ENCODE measurements at places on chromosomes 7 and 10. TPM values are rescaled to one million over a fixed set of nuclear protein-coding genes. Genes with fewer than 3 reads are reported as not detected.
A peak's percentile ranks its signal among the peaks of the same experiment; 100 is the strongest.

DNA sequence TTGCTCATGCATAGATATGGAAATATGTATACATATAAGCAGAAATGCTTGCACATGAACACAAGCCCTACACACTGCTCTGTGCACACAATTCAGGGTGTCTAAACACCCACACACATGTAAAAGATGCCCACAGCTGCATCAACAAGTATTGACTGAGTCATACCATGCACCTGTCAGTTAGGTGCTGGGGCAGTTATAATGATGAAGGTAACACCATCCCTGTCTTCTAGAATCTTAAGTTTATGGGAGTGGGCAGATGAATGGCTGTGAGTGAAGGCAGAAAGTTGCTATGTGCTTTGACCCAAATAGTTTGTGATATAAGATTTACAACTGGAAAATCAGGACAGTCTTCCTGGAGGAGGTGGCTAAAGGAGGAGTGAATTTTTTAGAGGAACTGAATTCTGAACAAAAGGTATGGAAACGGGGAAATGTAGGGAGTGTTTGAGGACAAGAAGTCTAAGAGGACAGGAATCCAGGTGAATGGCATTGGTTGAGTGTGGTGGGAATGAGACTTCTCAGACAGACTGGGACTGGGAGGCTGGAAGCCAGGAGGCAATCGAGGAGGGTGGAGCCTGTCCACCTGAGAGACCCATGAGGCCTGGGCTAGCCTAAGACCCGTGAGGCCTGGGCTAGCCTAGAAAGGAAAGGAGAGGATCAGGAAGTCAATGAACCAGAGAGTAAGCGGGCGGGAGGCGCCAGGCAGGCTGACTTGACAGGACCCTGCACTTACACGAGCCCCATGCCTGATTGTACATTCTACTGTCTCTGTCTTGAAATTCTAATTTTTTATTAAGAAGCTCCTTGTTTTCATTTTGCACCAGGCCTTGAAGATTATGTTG, 20.7 kb downstream of the POLL start:
- DNase-seq: peak; percentile 55

- no peak for DNase-seq
Measured at GRCh38 chr10:30371954-30372353, 22.9 kb upstream of the MTPAP start.

GRCh38 chr10:30171601-30172000, 112.2 kb upstream of the JCAD start:
- DNase-seq: no peak

DNA sequence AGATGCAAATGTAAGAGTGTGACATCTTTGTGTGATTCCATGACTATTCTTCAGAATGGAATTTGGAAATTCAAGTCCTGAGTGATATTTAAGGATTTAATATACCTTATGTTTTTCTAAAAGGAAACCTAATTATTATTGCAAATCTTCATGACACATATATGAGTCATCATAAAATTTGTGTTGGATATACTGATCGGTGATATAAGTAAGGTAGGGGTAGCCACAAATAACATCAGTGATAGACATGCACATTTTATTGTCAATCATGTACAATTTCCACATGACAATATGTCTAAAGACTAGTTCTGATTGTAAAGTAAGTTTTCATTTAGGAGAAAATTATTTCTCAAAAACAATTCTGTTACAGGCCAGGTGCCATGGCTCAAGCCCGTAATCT, 59.7 kb upstream of the AGMO start:
- DNase-seq: no peak

- DNase-seq: no peak
Measured at GRCh38 chr10:6416892-6417512, 163.1 kb downstream of the PRKCQ start.

DNA sequence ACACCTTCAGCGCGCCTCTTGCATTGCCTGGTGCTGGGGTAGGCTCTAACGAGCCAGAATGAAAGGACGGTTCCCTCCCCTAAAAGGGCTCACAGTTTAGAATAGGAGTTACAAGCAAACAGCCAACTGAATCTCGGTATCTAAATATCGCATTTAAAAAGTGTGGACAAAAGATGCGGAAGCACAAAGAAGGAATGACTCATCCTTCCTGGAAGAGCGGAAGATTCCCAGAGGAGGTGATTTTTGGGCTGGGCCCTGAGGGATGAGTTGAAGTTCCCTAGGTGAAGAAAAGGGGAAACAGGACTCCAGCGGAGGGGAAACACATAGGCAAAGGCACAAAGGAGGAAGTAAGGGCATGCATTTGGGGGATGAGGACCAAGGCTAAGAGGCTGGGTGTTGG, 29.9 kb downstream of the SRRM3 start:
- no peak for DNase-seq

PALD1 gene
- total RNA-seq: 27.0 TPM

HMX2 gene
- total RNA-seq: not detected
